Fibroblast of skin of back (primary cell): ENCODE measurements at places on chromosomes 3 and 15.

DNA sequence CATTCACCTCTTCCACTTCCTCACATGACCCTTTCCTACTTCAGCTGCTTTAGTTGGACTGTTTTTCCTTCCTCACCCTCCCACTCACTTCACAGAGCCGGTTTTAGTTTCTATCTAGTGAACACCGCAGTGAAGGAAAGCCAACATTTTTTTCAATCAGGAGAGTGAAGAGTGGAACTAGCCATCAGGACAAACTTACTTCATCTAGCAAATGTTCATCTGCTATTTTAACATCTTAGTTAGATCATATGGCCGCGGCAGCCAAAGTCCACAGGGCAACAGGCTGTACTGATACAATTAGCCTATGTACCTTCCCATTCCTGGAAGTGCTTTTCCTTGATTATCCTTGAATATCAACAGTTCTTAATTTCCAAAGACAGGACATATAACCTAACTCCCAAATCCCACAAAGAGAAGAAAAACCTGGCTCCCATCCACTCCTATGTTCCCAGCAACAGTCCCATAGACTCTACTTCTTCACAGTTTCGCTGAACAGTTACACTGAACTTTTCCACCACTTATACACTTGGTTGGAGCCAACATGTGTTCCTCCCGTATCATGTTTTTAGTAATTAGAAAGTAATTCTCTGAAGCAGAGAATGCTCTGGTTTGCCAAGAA lies 456.2 kb upstream of the THBS1 start:
- DNase-seq = no peak

DNA sequence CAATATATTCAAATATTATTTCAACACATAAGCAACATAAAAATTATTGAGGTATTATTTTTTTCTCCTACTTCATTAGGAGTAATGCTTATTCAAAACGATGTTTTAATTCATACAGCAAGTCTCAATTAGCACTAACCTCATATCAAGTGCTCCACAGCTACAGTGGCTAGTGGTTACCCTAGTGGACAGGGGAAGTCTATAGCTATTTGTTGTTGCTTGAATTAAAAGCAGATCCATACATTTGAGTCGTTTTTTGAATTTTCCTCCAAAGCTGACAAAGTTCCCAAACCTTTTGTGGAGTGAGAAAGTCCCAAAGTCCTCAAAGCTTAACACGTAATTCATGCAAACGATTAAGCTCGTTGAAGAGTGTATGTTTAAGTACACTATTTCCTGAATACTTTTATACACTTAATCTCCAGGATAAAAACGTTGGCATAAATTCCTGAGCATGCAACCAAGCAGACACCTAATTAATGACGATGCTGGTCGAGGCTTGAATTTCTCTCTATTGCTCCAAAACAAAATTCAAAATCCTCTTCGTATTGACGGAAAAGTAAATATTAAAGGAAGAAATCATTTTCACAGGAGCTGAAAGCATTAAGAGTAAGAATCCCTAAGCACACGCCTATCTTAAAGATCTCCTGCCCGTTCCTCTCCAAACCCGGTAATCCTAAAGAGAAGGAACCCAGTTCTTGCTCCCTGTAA lies 985 bp downstream of the VPS13C start:
- peak; percentile 4 for DNase-seq

- no peak for DNase-seq
Observed at GRCh38 chr3:30357897-30358296, 248.5 kb upstream of the TGFBR2 start.

GRCh38 chr3:185153171-185153771 lies 411 bp upstream of the C3orf70 start:
- DNase-seq = no peak

GRCh38 chr3:177351757-177352158 lies 154.5 kb upstream of the TBL1XR1 start:
- no peak for DNase-seq

DNA sequence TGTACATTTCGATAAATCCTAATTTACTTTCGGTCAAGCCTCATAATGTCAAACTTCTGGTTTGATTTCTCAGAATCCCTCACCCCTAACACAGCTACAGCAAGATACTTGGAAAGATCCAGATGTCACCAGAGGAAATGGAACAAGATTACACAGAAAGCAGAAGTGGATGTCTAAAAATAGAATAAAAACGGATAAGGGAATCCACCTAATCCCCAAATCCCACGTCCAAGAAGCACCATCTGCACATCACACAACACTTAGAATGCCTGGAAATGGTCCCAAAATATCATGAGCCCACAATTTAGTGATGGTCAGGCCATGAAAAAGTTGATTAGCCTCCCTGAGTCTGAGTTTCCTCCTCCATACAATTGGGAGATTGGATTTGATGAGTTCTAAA lies 61.7 kb downstream of the AGTR1 start:
- DNase-seq = no peak

DNA sequence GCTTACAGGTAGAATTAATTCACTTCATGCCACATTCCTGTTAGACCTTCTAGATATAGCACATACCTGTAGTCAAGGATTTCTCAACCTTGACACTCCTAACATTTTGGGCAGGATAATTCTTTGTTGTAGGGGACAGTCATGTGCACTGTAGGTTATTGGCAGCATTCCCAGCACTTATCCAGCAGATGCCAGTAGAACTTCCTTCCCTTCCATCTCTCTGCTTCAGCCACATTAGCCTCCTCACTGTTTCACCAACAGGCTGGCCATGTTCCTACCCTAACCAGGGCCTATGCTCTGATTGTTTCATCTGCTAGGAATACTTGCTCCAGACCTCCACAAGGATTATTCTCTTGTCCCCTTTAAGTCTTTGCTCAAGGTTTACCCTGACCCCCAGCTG lies 68.0 kb upstream of the STAC start:
- peak; percentile 3 for DNase-seq

GRCh38 chr3:42680806-42681205 lies 4.5 kb upstream of the KLHL40 start:
- DNase-seq = no peak

- DNase-seq = no peak
Observed at GRCh38 chr15:69088300-69088965, 72.0 kb upstream of the GLCE start.

- DNase-seq = peak; percentile 73
Observed at GRCh38 chr3:72129501-72130094, 344.6 kb upstream of the PROK2 start.

- DNase-seq = no peak
Observed at GRCh38 chr3:43418601-43419272, 132.4 kb downstream of the SNRK start.

DNA sequence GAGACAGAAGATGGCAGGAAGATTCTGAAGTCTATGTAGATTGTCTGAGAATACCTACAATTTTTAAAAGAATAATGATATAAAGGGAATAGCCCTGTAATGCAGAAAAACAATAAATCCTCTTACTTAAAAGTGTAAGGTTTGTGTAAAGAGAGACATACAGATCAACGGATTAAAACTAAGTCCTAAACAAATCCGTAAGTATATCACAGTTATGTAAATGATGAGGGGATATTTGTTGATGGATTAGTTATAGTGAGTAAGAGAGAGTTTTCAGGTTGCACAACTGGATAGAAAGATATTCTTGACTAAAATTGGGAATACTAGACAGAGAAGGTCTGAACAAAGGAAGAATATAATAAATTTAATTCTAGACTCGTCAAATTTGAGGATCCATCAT lies 179.6 kb downstream of the TBC1D5 start:
- DNase-seq = no peak

DNA sequence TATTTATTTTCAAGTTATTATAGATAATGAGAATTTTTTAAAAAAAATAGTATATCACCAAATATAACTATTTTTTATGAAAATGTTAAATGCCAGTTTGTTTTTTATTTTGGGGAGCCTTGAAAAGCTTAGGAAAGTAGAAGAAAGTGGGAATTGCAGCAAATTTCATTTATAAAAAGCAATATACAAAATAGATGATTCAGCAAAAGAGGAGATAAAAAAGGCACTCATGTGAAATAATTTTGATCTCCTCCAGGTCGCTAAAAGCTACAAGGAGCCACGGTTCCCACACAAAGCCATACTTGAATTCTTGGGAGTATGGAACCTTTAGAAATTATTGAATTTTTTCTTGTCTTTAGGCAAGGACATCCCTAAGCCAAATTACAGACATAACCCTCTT lies 625.0 kb upstream of the SGO1 start:
- no peak for DNase-seq

GRCh38 chr3:52195291-52195597 lies 2.7 kb upstream of the ALAS1 start:
- DNase-seq = no peak

DNA sequence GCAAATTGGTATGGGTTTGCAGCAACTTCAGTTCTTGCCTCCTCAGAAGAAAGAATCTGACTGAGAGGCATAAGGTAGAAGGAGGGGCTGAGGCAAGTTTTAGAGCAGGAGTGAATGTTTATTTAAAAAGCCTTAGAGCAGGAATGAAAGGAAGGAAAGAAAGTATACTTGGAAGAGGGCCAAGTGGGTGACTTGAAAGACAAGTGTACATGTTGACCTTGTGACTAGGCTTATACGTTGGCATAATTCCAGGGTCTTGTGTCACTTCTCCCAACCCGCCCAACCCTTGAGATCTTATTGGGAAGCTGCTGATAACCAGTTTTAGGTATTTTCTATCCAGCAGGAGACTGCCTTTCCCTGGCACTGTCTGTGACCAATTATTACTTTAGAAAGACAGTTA lies 436.9 kb upstream of the ZNF717 start:
- peak; percentile 22 for DNase-seq

GRCh38 chr15:80590761-80591355 lies 104.3 kb upstream of the ABHD17C start:
- no peak for DNase-seq

DNA sequence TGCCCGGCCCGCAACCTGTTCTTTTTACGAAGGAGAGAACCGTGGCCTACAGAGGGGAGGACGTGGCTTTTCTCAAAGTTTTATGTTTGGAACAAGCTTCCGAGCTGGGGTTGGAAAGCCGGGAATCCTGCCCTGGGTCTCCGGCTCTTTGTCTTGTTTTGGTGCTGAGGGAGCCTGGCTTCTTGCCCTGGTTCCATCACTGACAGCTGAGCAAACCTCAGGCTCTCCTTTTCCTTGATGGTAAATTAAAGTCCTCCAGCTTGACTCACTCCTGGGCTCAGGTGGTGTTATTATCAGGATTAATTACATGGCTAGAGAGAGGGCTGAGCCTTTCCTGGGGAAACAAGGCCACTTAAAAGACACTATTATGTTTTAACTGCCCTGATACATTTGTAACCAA lies 289.5 kb upstream of the RGMA start:
- DNase-seq = no peak

DNA sequence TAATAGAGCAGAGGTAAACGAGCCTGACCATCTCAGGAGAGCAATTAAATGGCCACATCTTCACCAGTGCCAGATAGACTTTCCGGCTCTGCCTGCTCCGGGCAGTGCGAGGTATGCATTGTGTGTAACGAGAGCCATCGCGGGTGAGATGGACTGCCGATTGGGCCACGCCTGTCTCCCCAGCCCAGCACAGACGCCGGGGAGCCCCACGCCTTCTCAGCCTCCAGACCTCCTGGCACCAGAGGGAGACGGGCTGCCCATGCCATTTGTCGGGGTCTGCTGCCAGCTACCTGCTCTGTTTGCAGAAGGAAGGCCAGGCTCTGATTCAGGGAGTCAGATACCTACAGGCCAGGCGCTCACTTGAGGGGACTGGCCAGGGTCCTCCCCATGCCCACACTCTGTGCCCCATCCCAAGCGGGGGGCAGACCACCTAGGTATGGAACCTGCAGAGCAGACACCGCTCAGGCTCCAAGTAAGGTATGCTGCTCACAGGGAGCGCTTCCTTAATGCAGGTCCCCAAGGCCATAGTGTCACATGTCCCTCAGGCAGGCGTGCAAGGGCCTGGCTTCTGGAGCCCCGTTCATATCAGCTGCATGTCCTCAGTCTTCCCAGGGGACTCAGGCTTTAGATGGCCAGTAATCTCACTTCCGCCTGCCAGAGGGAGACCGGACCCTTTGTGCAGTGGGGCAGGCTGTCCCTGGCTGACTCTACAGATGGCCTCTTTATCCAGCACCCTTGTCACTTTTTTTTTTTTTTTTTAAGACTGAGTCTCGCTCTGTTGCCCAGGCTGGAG lies 62.2 kb downstream of the DNAJB8 start:
- DNase-seq = no peak

DNA sequence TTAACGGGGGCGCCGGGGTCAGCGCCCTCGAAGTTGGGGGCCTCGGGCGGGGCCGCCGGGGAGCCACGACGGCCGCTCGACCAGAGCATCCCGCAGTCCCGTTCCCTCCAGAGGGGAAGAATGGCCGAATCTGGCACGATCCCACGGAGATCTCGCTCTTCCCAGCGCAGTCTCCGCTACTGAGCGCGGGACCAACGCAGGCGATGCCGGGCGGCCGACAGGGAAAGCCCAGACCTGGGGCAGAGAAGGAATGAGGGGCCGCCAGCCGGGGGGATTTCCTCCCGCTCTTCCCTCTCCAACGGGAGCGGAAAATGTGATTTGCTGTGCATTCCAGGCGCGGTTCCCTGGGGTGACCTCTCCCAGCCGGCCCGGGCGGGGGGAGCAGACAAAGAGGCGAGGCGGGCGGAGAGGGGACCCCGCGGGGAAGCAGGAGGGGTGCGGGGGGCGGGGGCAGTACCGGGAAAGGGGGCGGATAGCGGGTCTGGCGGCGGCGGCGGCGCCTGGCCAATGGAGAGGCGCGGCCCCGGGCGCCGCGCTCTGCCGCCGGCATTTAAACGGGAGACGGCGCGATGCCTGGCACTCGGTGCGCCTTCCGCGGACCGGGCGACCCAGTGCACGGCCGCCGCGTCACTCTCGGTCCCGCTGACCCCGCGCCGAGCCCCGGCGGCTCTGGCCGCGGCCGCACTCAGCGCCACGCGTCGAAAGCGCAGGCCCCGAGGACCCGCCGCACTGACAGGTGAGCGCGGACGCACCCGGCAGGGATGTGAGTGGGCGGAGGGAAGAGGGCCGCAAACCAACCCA lies at the start of gene GREM1:
GREM1 (plus strand) TSS at position 579 of the 801 bp plus-strand sequence. CDS start 12,687 bp downstream, outside the sequence.
- DNase-seq = peak; percentile 87

DNA sequence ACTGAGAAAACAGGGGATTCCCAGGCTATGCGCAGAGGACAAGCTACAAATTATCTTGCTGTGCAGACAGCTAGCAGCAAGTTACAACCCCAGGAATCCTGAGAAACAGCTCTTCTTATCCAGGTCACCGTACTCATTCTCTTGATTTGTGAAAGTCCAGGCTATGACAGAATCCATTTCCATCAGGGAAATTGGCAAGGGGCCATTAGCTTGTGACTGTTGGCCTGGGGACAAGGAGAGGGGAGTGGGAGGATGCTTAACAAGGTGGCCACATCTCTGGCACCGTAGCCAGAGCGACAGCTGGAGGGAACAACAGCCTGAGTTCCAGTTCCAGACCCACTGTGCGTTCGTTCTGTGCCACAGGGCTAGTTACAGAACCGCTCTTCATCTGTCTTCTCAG lies 44.9 kb upstream of the PLXNA1 start:
- no peak for DNase-seq

GRCh38 chr15:95549168-95549738 lies 781.2 kb upstream of the NR2F2 start:
- peak; percentile 16 for DNase-seq

GRCh38 chr3:36405190-36405589 lies 24.9 kb downstream of the STAC start:
- DNase-seq = no peak
